ENCODE measurements at places on chromosomes 3 and 15.
A peak's percentile ranks its signal among the peaks of the same experiment; 100 is the strongest.

- no peak for DNase-seq
Measured at GRCh38 chr15:28978011-28978378, 92.2 kb downstream of the APBA2 start.

DNA sequence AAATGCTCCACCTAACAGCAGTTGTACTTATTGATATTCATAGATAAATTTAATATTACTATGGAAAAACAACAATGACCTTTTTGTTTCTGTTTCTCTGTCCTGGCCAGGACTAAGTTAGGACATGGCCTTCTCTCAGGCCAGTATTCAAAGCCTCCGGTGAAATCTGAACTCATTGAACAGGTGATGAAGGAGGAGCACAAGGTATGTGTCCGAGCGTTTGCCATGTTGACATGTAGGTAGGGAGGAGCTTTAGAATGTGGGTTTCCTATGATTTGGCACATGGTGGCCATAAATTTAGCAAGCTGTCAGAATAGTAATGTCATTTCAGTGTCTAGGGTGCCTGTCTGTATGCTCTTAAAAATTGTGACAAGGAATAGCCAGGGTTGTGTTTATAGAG lies 77.7 kb downstream of the USP13 start:
- no peak for DNase-seq

DNA sequence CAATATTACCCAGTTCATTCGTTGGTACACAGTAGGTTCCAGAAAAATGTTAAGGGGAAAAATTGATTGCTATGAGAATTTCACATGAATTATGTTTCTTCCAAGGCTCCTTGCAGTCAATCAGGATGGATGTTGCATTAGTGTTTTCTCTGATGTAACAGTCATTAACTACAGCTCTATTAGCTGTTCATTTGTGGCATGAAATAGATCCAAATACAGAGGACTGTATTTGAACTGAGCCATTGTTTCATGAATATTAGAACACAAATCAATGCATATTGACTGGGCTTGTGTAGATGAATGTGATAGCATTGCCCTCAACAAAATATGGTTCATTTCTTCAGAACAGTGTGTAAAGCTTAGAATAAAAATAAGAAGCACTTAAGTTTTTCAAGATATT lies 203.0 kb upstream of the SGO1 start:
- DNase-seq, result no peak

- DNase-seq, result no peak
Measured at GRCh38 chr3:104642827-104643226, 723.9 kb upstream of the ALCAM start.

DNA sequence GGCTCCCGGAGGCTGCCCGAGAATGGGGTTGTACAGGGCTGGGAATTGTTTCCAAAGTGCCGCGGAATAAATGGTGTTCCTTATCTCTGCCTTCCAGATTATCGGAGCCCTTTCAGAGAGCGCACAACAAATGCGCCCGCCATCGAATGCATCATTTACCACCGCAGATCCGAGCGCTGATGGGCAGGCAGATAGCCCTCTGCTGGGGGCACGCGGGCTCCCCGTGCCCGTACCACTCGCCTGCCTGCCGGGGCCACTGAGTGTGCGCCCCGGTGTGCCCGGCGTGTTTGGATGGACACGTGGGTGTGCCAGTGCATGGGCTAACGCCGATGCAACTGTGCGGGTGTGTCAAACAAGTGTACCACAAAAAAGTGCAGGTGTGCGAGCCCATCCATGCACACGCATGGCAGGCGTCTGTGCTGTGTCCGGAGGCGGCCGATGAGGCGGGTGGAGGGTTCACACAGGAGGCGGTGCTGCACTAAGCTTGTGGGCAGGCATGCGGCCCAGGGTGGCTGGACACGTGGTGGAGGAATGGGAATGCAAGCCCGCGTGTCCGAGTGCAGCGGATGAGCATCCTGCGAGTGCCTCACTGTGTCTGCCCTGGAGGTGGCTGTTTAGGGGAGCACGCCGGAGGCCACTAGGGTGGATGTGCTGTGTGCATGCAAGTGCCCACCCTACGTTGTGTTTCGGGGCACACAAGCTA lies 3.8 kb upstream of the GATA2 start:
- DNase-seq, result peak; percentile 35

DNA sequence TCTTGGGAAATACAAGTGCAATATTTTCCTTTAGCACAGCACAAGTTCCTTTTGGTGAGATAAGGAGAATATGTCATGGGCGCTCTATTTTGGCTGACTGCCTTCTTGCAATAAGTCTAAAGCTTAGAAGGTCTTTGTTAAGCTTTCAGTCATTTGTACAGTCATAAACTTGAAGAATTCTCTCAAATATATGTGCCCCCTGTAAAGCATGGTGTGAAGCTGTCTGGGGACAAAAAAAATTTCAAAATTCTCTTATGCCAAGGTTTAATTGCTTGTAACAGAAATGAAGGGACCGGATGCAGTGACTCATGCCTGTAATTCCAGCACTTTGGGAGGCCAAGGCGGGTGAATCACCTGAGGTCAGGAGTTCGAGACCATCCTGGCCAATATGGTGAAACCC lies 21.7 kb upstream of the ARID3B start:
- DNase-seq, result peak; percentile 85

- peak; percentile 78 for DNase-seq
Measured at GRCh38 chr15:40092256-40092978, 16.3 kb downstream of the BMF start.

- peak; percentile 36 for DNase-seq
Measured at GRCh38 chr3:143658861-143659260, 189.4 kb downstream of the SLC9A9 start.

DNA sequence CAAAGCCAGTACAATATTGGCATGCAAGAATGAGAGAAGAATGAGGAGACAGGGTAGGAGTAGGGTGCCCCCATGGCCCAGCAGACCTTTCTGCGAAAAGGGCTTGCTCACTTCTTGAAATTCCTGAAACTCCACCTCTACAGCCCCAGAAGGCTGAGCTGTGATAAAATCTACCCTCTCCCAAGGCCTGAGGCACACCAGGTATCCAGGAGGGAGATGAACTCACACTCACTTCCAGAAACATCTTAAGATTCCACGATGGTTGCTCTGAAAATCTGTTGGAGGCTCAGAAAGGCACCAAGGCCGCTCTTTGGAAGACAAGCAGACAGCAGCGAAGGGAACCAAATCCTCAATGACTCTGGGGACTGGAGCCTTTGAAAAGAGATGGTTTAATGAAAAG lies 297.5 kb downstream of the UACA start:
- DNase-seq, result no peak

- DNase-seq, result no peak
Measured at GRCh38 chr3:50493086-50493485, 10.3 kb downstream of the CACNA2D2 start.

DNA sequence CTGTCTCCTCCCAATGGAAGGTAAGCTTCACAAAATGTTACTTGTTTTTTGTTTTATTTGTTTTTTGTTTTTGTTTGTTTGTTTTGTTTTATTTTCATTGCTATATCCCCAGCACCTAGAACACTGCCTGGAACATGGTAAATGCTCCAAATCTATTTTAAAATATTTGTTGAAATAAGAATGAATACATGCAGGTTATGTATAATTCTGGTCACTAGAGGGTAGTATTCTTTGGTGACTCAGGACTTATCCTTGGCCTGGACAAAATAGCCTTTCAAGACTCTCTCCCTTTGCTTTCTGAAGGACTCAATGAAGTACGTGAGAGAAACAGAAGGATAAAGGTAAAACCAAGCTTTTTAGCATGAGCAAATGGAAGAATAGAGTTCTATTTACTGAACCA lies 46.9 kb upstream of the PPP2R3A start:
- peak; percentile 76 for DNase-seq

GRCh38 chr3:148815316-148816110 lies 12.1 kb upstream of the CPB1 start:
- no peak for DNase-seq

- peak; percentile 59 for DNase-seq
Measured at GRCh38 chr3:12440927-12441714, 43.2 kb upstream of the TSEN2 start.

- DNase-seq, result peak; percentile 72
Measured at GRCh38 chr3:100496711-100497261, 4.4 kb downstream of the TMEM45A start.

DNA sequence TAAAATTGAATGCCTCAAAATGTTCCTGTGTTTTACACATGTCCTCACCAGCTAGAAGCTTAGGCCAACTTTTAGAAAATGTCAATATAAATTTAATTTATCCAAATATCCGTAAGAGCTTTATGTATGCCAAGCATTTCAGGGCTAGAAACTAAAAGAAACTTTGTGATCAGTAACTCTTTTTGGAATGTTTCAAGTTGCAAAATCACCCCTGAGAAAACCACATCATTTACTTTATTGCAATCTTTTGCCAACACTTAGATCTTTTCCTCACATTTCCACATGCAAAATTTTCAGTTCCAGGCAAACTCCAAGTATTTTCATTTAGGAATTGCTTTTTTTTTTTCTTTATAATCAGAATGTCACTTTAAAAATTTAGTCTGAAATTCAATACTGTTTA lies 20.1 kb upstream of the IGF1R start:
- no peak for DNase-seq

GRCh38 chr3:194690501-194691372 lies 5.1 kb downstream of the FAM43A start:
- DNase-seq, result peak; percentile 68

DNA sequence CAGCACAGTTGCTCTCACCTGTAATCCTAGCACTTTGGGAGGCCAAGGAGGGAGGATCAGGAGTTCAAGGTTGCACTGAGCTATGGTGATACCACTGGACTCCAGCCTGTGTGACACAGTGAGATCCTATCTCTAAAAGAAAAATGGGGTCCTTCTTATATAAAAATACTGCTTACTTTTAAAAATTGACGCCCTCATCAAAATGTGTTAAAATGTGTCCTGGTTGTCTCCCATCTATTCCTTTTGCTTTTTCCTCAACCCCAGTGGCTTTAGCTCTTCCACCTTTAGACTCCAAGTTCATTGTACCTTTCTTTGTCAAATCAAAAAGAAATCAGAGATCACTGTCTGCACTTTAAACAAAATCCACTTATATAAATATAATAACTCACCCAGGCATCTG lies 60.3 kb upstream of the GPD1L start:
- no peak for DNase-seq

GRCh38 chr15:71048913-71049675 lies 66.2 kb upstream of the THSD4 start:
- DNase-seq, result peak; percentile 97

GRCh38 chr3:144341471-144341870 lies 369.8 kb downstream of the DIPK2A start:
- no peak for DNase-seq

GRCh38 chr3:133905376-133905775 lies 9.7 kb upstream of the RAB6B start:
- DNase-seq, result no peak

GRCh38 chr3:55341502-55342031 lies 145.5 kb downstream of the WNT5A start:
- DNase-seq, result peak; percentile 42

DNA sequence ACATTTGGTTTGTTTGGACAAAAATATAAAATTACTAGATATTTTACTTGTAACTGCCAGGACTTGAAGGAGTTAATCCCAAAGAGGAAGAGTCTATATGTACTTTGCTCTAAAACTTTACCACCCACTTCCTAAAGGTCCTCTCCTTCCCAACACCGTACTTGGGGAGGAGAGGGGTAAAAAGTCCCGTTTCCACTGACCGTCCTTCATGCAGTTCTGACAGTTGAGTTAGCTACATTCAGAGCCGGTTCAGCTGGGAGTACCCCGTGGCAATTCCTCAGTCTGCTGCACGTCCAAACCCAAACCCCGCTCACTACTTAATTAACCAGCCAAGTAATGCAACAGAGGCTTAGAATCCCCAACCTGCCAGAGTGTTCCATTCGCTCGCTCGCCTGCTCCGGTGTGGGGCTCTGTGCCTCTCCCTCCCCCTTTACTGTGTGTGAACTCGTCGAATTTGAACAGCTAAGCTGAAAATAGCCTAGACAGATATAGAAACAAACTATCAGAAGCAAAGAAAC lies 519.7 kb downstream of the FOXP1 start:
- peak; percentile 58 for DNase-seq

DNA sequence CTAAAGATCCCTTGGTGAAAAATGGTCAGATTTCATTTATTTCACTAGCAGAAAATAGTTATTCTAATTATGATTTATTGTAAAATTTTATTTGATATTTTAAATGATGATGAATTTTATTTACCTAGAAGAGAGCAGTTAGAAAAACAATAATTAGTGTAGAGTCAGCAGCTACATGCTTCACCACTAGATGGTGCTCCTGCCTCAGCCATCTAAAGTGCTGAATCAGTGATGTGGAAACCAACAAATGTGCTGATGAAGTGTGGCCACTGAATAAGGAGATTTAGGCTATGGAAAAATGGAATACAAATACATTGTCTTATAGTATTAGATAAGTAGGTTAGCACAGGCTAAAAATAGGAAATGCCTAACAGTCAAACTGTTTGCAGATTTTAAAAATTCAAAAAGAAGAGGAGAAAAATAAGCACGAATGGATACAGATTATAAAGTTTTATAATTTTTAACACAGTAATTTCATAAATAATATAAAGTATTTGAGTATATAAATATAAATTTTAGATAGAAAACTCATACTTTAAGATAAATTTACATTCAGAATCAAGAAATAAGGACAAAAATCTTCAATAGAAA lies 109.8 kb downstream of the PPP2R3A start:
- peak; percentile 92 for DNase-seq

DNA sequence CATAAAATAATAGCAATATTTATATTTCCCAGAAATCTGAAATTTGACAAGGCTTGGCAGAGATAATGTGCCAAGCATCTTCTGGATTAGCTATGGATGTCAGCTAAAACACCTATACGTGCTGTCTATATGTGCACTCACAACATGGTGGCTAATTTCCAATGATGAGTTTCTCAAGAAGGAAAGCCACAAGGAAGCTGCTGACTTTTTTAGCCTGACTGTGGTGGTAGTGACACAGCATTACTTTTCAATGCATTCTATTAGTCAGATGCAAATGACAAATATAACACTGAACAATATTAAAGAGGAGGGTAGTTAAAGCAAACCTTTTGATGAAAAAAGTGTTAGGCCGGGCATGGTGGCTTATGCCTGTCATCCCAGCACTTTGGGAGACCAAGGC lies 101.7 kb upstream of the CCDC54 start:
- DNase-seq, result no peak

- no peak for DNase-seq
Measured at GRCh38 chr3:102619361-102619760, 184.5 kb downstream of the ZPLD1 start.

DNA sequence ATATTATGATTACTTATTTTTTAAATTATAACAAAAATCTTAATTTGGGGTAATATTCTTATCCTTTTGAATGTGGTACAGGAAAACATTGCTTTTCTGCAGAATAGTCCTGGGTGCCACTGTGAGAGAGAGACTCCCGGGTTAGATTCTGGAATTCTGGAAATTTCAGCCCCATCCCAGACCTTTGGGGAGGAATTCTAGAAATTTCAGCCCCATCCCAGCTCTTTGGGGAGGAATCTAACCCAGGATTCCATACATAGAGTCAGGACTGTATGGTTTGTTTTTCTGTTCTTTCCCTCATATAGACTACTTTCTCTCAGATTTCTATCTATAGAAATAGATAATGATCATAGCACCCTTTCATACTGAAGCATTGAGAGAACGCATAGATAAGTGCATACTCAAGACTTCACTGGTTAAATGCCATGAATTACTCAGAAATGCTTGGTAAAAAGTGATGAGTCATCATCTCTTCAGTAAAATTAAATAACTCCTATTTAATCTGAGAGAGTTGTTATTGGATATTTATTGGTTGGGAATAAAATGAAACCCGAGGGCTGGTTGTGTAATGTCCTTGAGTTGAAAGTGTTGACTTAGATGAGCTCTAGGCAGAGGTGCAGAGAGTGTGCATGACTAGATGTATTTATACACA lies 8.3 kb downstream of the EIF2AK4 start:
- peak; percentile 79 for DNase-seq

Measured in choroid plexus epithelial cell (primary cell).